Naive thymus-derived CD4-positive, alpha-beta T cell (primary cell): ENCODE measurements at places on chromosomes 1 and 21. TPM values are rescaled to one million over a fixed set of nuclear protein-coding genes. Genes with fewer than 3 reads are reported as not detected.

- no peak for DNase-seq
Measured at GRCh38 chr1:176932114-176933104, 232.1 kb downstream of the ASTN1 start.

- no peak for DNase-seq
Measured at GRCh38 chr1:30029677-30030076, 693.7 kb downstream of the MATN1 start.

DNA sequence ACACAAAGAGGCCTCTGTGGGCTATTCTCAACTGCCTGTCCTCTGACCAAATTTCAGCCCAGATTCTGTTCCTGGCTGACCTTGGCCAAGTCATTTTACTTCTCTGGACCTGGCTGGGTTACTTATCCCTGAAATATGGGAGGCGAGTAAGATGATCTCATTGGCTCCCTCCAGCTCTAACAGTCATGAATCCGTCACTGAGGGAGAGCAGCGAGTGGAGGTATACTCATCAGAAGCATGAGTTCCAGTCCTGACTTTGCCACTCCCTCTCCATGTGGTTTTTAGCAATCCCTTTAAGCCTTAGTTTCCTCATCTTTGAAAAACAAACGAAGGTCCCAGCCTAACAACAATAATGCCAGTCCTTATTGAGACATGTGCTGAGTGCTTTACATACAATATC is 63.5 kb downstream of the CCDC185 start:
- no peak for DNase-seq

DNA sequence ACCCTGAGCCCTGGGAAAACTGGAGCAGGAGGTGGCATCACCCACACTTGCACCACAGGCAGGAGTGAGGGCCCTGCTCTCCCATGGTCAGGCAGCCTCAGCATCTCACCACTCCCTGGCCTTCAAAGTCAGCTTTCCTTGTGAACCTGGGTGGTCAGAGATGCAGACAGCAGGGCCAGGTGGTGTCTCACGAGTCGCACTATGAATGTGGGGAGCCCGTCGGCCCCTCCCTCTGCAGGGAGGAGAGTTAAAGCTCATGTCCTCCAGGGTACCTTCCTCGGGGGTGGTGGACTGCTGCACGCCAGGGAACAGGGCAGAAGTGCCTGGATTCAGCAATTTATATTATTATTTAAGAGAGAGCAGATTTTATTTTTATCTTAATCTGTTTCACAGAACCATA is 24.1 kb downstream of the ABCG1 start:
- no peak for DNase-seq

OBSCN gene
- total RNA-seq = 24.5 and 27.4 TPM in 2 replicates

GRCh38 chr1:107687849-107688753 is 276.9 kb downstream of the VAV3 start:
- DNase-seq = no peak

DNA sequence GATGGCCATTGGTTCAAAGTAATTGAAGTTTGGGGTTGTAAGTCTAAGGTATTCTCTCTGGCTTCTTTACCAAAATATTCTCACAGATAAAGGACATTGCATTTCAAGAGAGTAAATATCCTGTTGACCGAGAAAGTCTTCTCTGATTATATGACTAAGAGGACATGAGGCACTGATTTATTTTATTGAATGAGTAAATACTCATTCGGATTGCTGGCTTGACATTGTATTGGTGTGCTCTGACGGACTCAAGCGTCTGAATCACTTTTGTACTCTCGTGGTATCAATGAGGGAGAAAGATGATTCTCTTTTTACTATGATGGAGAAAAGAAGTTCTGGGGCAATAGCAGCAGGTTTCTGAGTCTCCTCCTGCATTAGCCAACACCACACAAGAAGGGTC is 205.3 kb upstream of the RRP15 start:
- no peak for DNase-seq

DNA sequence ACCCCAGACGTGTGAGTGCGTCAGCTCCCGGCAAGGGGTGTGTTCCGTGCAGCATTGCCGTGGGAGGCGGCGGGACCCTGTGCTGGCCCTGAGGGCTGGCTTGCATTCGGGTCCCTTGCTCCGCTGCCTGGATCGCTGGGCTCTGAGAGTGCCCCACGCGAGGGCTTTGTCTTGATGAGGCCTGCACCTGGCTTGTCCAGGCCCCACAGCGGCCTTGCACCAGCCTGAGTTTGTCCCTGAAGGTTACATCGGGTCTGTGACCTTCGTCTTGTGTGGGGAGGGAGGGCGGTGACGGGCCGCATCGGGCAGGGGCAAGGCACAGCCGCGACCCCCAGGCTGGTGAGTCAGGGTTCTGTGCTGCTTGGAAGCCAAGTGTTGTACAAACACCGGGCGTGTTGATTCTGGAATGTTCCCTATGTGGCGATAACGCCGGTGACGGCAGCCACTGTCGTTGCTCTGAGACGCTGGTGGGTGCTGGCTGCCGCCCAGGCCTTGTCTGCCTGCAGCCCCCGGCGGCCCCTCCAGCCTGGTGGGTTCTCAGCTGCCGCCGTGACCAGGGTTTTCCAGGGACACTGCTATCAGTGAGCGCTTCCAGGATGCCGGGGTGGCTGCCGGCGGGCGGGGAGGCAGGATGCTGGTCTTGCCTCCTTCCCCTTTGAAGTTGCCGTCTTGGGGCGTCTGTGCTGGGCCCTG is 42.9 kb downstream of the SLX9 start:
- DNase-seq = no peak

- no peak for DNase-seq
Measured at GRCh38 chr21:41147096-41147978, 20.6 kb upstream of the BACE2 start.

DNA sequence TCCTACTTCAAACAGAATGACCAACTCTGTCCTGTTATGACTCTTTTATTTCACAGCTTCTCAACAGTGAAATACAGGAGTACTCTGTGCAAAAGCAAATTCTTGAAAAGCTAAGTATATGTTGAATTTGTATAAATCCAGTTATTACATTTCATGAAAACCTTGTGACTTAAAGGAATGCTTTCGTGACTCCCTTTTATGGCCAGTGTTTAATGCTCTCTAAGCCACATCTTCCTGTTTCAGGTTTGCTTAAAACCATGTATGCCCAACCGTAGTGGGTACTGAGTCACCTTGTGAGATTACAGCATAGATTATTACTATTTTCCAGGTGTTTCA is 40.2 kb upstream of the KIF1B start:
- no peak for DNase-seq

DNA sequence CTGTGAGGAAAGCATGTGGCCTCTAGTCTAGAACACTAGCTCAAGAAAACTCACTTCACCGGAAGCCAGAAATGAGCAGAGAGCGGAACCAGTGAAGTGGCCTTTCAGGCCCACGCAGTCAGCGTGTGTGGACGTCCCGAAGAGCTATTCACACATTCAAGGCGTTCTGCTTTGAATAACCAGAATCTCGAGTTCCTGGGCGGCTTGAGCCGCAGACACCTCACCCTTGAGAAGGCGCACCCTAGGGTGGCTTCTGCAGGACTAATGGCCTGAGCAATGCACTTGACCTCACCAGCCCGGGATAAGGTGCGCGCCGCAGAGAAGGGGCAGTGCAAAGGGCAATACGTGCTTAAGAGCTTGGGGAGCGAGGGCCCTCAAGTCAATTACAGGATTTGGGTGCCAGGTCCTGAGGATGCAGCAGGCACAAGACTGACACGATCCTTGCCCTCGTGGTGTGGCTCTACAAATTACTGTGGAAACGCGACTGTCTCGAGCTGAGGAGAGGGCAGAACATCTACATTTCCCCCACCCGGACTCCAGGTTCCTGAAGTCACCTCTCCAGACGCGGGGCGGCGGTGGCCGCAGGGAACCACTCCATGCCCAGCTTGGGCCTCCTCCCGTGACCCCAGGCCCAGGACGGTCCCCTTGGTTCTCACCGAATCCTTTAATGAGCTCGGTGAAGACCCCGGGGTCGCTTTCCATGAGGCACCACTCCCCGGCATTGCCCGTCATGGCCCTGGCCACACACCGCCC is 455 bp downstream of the UCHL5 start:
- DNase-seq = peak; percentile 32

- DNase-seq = no peak
Measured at GRCh38 chr1:113912594-113913311, 7.6 kb downstream of the DCLRE1B start.

DNA sequence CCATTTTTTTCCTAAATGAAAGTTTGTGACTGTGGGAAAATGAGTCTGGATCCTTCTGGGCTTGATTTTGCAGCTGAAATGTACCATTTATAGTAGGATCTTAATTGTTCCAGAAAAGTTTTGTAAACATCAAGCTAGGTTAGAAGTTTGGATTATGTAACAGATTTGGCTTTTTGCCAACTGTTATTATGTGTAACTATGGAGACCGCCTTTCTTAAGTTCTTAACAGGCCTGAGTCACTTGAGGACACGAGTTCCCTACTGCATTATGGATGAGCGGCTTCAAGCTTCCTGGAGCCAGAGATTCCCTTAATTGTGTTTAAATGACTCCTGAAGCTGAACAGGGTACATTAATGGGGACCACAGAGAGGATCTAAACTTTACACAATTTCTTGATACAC is 22.2 kb downstream of the SLC25A33 start:
- peak; percentile 67 for DNase-seq

- DNase-seq = no peak
Measured at GRCh38 chr1:175088525-175088951, 20.9 kb downstream of the TNN start.

GRCh38 chr1:8818325-8818775 is 910 bp upstream of the RERE start:
- no peak for DNase-seq

DNA sequence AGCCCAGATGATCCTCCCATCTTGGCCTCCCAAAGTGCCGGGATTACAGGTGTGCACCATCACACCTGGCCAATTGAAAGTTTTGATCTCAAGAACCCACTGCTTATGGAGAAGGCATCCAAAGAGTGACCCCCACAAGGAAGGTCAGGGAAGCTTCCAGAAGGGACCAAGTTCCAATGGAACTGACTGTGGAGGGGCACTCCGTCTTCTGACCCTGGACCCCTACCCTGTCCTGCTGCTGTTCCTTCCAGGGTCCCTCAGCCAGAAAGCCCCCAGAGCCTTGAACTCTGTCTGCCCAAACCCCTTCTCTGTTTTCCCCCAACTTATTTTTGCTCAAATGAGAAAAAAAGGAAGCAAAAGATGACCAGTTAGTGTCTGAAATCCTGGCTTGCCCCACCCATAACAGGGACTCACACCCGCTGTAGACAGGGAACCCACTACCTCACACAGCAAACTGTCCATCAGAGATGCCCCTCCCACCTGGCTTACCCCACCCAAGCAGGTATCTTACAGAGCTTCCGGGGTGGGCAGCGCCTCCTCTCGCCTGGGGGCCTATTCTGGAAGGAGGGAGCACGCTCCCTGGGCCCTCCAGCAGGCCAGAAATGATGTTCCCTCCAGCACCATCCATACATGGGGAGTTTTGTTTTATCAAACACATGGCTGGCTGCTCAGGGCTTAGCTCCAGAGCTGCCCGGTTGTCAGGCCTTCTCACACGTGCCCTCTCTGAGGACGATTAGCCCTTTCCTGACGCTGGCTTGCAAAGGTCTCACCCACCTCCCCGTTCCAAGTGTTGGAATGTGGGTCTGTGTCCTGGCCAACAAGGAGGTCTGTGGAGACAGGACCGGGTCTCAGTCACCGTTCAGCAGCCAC is 3.1 kb upstream of the WNT3A start:
- no peak for DNase-seq

ZNF683 gene
- 0.25 TPM in 1 of 2 replicates, not detected in the other for total RNA-seq

- DNase-seq = no peak
Measured at GRCh38 chr1:227780101-227781044, 35.1 kb upstream of the PRSS38 start.

DNA sequence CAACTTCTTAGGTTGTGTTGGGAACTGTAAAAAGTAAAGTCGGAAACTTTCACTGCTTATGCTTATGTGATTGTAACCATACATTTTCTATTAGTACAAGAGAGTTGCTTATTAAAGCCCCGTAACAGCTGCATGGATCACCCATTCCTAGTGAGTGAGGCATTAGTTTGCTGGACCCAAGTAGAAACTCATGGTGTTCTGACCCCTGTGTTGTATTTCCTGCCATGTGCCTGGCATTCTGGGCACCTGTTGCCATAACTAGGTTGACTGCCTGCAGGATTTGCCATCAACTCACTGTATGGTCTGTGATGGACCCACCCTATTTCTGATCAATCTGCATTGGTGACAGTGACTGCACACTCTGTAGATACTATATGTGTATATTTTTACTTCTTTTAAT is 173.0 kb downstream of the PGBD5 start:
- no peak for DNase-seq

GRCh38 chr1:216723274-216723780 is at the start of gene ESRRG:
Gene ESRRG (minus strand): TSS chr1:216723429. CDS start chr1:216723299, 130 bp downstream.
- DNase-seq = no peak

- no peak for DNase-seq
Measured at GRCh38 chr1:93770640-93771039, 89.0 kb upstream of the BCAR3 start.

DNA sequence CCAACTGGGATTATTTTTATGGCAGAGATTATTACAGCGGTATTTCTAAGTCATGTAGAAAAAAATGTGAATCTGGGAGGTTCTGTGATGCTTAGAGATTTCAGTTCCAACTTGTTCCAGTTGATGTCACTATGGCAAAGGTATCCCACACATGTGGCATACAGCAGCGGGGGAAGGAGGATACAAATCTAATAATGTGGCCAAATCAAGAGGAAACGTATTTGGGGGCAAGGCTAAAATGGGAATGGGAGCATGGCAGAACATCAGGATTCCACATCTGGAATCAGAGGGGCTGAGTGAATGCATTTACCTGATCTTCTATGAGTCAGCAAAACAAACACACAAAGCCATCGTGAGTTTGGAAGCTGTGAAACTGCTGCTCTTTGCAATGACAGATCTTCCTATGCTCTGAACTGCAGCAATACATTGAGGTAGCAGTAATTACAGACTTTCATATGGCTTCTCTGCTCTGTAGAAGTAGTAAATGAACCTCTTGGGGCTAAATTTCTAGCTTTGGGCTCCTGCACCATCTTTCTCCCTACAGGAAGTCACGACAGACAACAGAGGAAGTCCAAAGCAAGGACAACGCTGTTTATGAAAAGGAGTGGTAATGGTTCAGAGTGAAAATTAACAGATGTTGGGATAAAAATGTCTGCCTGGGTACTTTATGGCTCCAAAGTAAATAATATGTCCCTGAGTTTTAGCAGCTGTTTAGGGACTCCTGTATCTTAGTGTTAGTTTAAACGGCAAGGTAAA is 55.5 kb downstream of the GABPA start:
- DNase-seq = peak; percentile 14

- DNase-seq = no peak
Measured at GRCh38 chr1:81730881-81731280, 69.9 kb upstream of the ADGRL2 start.

TMCC2 gene
- total RNA-seq = 1.8 TPM

GRCh38 chr1:58883037-58883887 is 99.4 kb upstream of the JUN start:
- no peak for DNase-seq

ALX3 gene
- total RNA-seq = not detected in 2 replicates

GRCh38 chr1:188426561-188426960 is 1597.8 kb downstream of the PLA2G4A start:
- no peak for DNase-seq

- no peak for DNase-seq
Measured at GRCh38 chr1:38500891-38501290, 358.7 kb downstream of the RRAGC start.

- DNase-seq = no peak
Measured at GRCh38 chr21:32135401-32136363, 143.2 kb downstream of the MIS18A start.

KCNA2 gene
- total RNA-seq = 1.2 TPM
